ENCODE measurements at places on chromosomes 2 and 18. TPM values are rescaled to one million over a fixed set of nuclear protein-coding genes. Genes with fewer than 3 reads are reported as not detected.

- H3K4me3 ChIP-seq: no peak overlapping the region
- DNase-seq: no peak
- no peaks in the 10 kb centered on the region for H3K27me3 ChIP-seq
- no peak overlapping the region for H3K27ac ChIP-seq
- H3K36me3 ChIP-seq: peaks cover 65% of the 10 kb centered on the region
Measured at GRCh38 chr2:38691994-38692393, 26.1 kb downstream of the GALM start.

DNA sequence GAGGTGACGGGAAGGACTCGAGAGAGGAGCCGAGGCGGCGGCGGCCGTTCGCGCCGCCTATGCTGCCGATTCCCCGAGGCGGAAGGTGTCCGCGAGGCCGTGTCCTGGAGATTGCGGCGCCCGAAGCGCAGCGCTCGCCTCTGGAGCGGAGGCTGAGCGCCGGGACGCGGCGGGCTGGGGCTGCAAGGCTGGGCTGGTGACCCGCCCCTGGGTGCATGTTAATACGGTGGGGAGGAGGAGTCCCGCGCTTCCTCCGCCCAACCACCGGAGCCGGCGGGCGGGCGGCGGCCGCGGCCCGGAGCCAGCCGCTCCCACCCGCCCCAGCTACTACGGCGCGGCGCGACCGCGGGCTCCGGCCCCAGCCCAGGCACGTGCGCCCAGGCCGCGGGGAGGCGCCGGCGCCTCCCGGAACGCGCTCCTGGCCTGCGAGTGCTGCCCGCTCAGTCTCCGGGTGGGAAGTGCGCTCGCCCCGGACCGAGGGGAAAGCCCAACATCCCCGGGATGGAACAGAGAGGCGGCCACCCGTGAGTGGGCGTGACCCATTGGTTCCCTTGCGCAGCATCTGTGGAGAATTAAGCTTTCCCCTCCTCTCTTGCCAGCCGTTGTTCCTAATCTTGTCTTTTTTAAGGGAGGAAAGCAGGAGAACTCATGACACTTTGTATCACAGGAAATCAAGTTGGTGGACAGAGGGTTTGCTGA is at the start of gene DLGAP1:
Gene DLGAP1, minus strand, starts transcription at position 195 of the 699 bp plus-strand sequence.
- no peak within 1 kb of the TSS for H3K27ac ChIP-seq
- peaks cover 3% of the 10 kb centered on the region for H3K4me1 ChIP-seq
- H3K36me3 ChIP-seq: no peaks in the 10 kb centered on the region
- no peak within 1 kb of the TSS for H3K4me3 ChIP-seq
- peaks cover 23% of the 10 kb centered on the region for H3K27me3 ChIP-seq

DNA sequence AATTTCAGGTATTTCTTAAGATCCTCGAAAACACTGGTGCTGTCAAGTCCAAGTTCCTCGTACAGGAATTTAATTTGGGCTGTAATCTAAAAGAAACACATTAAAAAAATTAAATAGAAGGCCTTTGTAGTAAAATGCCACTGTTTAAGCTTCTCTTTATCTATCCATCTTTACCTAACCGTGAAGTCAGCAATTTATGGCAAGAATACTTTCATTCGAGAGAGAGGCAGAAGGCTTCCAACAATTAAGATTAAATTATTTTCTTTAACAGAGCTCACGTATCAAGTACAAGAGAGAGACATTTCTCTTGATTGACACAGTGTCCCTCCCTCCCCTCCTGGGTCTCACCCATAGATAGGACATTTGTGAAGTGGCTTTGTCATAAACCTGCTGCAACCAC is 39.9 kb downstream of the PREPL start:
- peaks cover 54% of the 10 kb centered on the region for H3K36me3 ChIP-seq
- H3K4me3 ChIP-seq: no peak overlapping the region
- no peak for DNase-seq
- no peak overlapping the region for H3K27ac ChIP-seq

NEU4 gene
- total RNA-seq: 0.76 TPM

All from activated CD4-positive, alpha-beta T cell treated with anti-CD3 and anti-CD28 coated beads for 36 hours (primary cell).